NCI-H1930 (cell line): ENCODE measurements at places on chromosomes 5 and 9.

GRCh38 chr9:34197756-34198711 lies 19.2 kb downstream of the UBAP1 start:
- no peak for DNase-seq

DNA sequence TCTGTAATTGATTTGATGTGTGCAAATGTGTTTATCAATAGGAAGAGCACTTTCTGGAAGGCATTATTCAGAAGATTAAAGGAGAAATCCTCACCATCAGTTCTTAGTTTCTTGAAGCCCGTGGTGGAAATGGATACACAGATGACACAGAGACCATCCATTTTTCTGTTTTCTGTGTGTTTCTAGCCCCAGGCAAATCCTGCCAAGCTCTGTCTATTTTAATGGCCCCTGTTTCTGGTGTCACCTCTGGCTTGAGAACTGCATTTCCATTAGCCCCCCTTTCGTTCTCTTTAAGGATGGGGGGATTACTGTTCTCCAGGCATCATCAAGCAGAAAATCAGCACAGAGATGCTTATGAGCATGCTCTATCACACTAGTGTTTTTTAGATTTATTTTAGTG lies 37.3 kb downstream of the DAPK1 start:
- no peak for DNase-seq

GRCh38 chr9:32441678-32442077 lies 57.2 kb downstream of the ACO1 start:
- DNase-seq: no peak

GRCh38 chr5:156379206-156379605 lies 52.2 kb downstream of the SGCD start:
- no peak for DNase-seq

DNA sequence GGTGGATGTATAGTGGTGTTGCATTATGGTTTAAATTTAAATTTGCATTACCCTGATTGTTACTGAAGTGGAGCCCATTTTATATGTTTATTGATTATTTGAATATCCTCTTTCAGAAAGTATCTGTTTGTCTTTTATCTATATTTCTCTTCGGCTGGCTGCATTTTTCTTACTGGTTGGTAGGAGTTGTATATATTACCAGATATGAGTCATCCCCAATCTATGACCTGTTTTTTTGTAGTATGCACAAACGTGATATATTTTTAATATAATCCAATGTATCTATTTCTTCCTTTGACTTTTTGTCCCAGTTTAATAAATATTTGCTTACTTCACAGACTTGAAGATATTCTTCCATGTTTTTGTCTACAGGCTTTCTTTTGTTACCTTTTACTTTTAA lies 29.3 kb upstream of the CAMK4 start:
- DNase-seq: no peak

GRCh38 chr9:88478246-88478645 lies 56.7 kb upstream of the NXNL2 start:
- DNase-seq: no peak

DNA sequence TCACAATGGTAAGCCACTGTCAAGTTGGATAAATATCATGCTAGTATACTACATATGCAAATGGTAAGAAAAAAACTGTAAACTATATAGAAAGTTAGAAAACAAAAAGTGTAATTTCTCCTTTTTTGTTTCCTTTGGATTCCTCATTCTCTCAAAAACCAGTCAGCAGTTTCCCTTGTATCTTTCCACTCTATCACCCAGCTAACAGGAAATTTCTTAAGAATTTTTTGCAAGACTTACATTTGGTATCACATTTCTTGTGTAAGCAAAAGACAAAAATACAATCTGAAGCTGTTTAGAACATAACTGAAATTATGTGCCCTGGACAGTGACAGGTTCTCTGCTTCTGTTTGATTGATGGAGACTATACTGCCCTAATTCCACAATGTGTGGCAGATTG lies 25.2 kb upstream of the MSH3 start:
- no peak for DNase-seq

DNA sequence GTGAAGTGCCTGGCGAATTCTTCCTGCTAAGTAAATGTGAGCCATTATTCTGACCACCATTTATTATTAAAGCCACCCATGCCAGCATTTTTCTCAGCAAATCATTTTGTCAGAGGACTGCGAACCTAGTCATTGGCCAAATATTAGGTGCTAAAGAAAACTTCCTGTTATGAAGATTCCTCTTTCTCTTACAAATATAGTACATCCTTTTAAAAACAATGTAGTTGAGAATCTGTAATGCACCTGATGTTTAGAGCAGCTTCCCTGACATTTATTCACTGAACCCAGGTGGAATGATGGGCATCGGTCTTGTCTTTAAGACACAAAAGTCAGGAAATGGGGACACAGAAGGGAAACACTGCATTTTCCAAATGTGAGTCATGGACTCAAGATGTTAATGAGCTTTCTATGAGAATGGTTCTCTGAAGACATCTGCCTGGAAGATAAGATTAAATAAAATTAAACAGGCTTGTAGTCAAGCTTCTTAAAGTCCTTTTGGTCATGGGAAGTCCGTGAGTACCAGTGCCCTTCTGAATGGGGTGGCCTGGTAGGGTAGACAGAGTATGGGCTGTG lies 290.6 kb downstream of the FBXL7 start:
- DNase-seq: no peak

- DNase-seq: no peak
Measured at GRCh38 chr5:150178262-150178661, 11.6 kb upstream of the SLC6A7 start.

DNA sequence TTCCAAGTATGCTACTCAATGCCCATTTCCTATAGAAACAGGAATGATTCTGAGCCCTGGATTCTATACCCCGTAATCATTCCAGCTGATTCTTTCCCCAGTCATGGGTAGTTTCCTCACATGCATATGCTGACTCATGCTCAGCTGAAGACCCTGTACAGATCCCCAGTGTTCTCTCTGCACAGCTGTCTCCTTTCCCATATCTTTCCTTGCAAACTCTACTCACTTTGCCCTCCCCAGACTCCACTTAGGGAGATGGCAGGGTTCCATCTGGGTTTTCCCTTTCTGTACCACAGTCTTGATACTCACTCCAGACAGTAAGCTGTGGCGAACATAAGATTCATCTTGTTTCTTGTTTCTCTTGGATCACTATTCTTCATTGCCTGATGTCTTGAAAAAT lies 357.6 kb downstream of the RAB3C start:
- no peak for DNase-seq

GRCh38 chr9:100125910-100126309 lies 26.9 kb downstream of the INVS start:
- no peak for DNase-seq

GRCh38 chr9:108125625-108126024 lies 636.1 kb upstream of the KLF4 start:
- no peak for DNase-seq

- no peak for DNase-seq
Measured at GRCh38 chr9:95086564-95086955, 230.9 kb downstream of the FANCC start.
